ENCODE measurements at places on chromosomes 6 and 20. TPM values are rescaled to one million over a fixed set of nuclear protein-coding genes. Genes with fewer than 3 reads are reported as not detected.

CCN6 gene
- total RNA-seq: not detected

TRMT6 gene
- 11.7 TPM for total RNA-seq

MYO6 gene
- 11.0 TPM for total RNA-seq

SAMD10 gene
- 4.6 TPM for total RNA-seq

RING1 gene
- total RNA-seq: 12.5 TPM

AKAP12 gene
- total RNA-seq: 152 TPM

Measured in gastroesophageal sphincter (tissue), 4 donors.